ENCODE measurements at places on chromosomes 5 and 9.

DNA sequence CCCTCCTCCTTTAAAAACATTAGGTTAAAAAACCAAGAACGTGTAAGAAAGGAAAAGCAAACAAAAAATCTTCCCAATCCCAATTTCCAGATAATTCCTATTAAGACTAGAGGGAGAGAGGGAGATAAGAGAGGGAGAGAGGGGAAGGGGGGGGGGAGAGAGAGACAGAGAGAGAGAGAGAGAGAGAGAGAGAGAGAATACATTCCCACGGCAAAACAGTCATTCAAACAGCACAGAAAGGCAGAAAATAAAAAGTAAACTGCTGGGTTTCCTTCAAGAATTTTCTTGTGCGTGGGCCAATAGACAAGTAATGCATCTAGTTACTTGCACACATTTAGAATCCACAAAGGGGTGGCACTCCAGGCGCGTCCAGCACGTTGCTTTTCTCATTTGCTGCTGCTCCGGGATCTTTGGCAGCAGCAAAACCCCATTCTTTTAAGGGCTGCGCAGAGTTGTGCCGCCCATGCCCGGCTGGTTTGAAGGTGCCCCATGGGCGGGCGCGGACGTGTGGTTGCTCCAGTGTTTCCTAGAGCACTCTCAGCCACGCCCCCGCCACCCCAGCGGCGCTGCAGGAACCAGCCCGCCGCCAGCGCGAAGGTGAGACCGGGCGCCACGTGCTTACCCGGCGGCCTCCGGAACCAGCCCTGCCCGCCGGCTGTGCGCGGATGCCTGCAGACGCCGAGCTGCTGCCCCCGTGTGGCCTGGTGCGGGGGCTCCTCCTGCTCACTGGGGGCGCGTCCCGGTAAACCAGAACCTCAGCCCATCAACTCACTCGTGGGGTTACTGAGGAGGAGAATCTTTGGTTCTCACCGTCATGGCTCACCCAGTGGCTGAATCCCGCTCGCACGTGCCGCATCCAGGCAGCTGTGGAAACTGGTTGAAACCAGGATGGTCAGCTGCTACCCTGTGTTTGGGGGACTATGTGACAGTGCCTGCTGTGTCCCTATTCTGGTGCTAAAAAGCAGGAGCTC is 44.6 kb downstream of the STC2 start:
- H3K4me1 ChIP-seq = peaks cover 3% of the 10 kb centered on the region
- peak overlapping the region; percentile 56 for H3K4me3 ChIP-seq
- H3K36me3 ChIP-seq = no peaks in the 10 kb centered on the region
- no peaks in the 10 kb centered on the region for H3K27me3 ChIP-seq
- peak; percentile 66 for DNase-seq
- H3K27ac ChIP-seq = no peak overlapping the region

GRCh38 chr5:173231381-173231766 is 3.6 kb downstream of the NKX2-5 start:
- no peak for DNase-seq
- H3K4me3 ChIP-seq = no peak overlapping the region

GRCh38 chr9:8732367-8733075 is 932.9 kb upstream of the DMAC1 start:
- H3K36me3 ChIP-seq = no peaks in the 10 kb centered on the region
- H3K4me1 ChIP-seq = peaks cover 5% of the 10 kb centered on the region
- no peak overlapping the region for H3K27ac ChIP-seq

DNA sequence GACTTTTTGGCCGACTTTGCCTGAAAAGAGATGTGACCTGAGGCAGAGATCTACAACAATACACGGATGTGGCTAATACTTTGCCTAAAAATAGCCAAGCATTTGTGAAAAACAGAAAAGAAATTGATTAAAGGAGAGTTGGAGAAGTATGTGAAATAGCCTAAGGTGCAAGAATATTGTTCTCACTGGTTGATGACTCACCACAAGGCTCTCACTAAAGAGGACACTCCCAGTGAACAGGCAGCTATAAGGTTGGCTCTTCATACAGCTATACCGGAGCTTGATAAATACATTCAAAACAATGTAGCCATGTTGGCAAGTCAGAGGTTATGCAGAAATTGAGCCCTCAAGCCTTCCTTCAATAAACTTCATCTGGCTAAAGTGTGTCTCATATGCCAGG is 317.2 kb upstream of the GRAMD2B start:
- H3K27me3 ChIP-seq = no peaks in the 10 kb centered on the region
- no peak for DNase-seq
- H3K4me3 ChIP-seq = no peak overlapping the region
- no peak overlapping the region for H3K27ac ChIP-seq
- H3K4me1 ChIP-seq = no peaks in the 10 kb centered on the region

DNA sequence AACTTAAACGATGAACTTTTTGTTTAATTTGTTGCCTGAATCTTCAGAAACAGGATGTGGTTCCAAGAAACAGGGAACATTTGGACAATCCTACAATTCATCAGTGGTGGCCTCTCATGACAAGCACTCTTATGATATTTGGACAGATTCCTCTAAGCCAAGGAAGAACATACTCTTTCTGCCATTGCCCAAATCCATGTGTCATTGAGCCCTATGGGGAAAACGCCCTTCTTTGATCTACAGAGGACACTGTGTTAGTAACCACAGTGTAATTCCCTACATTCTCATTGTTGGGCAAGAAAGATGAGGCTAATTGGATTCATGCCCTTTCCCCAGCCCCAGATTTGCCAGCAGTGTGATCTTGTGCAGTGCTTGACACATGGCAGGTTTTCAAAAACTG is 167.7 kb upstream of the PTCH1 start:
- no peak for DNase-seq
- H3K27ac ChIP-seq = no peak overlapping the region
- no peaks in the 10 kb centered on the region for H3K4me1 ChIP-seq
- no peaks in the 10 kb centered on the region for H3K27me3 ChIP-seq

GRCh38 chr9:131862261-131862660 is 122.4 kb upstream of the RAPGEF1 start:
- H3K27me3 ChIP-seq = no peaks in the 10 kb centered on the region
- H3K4me1 ChIP-seq = no peaks in the 10 kb centered on the region
- H3K36me3 ChIP-seq = peaks cover 40% of the 10 kb centered on the region

Measured in ascending aorta (tissue), 2 donors.